ENCODE measurements at places on chromosomes 16 and 17.

DNA sequence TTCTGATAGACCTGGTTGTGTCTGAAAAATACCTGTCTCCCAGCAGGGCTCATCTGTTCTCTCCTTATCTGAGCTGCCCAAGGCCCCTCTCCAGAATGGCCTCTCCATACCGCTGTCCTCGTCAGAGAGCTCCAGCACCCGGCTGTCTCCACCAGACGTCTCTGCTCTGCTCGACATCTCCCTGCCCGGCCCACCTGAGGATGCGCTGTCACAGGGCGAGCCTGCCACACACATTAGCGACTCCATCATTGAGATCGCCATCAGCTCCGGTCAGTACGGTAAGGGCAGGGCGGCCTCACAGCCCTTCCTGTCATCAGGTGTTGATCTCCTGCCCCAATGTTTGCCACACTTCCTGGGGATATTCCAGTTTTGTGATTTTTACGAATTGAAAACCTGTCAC, 10.2 kb upstream of the JPT2 start:
- no peak for DNase-seq

GRCh38 chr16:2854700-2855309, 3.2 kb downstream of the PRSS22 start:
- DNase-seq: no peak

DNA sequence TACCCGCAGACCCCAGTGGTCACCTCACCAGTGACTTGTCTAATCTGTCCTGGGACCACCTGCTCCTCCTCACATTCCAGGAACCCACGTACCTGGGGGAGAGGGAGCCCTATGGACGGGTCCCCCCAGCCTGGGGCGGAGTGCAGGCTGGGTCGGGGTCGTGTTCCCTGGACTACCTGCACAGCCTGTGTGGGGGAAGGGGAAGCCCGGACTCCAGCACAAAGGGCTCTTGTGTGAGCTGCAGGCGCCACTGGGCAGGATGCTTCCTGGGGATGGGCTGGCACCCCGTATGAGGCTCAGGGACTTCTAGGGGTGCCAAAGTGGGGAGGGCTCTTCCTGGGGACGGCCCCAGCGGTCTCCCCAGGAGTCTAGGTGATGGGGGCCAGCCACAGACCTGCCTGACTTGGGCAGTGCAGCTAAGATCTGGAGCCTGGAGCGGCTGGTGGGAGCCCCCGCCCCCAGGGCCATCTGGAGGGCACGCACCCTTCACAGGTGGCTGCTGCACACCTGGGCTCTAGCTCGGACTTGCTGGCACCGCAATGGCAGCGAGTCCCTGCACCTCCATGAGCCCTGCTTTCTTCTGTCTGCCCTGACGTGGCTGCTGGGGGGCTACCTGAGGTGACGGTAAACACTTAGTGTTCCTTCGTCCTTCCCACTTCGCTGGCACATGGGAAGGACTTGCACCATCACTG, 7.5 kb downstream of the VASN start:
- no peak for DNase-seq

- DNase-seq: no peak
Measured at GRCh38 chr16:83300326-83300725, 507.5 kb upstream of the HSBP1 start.

DNA sequence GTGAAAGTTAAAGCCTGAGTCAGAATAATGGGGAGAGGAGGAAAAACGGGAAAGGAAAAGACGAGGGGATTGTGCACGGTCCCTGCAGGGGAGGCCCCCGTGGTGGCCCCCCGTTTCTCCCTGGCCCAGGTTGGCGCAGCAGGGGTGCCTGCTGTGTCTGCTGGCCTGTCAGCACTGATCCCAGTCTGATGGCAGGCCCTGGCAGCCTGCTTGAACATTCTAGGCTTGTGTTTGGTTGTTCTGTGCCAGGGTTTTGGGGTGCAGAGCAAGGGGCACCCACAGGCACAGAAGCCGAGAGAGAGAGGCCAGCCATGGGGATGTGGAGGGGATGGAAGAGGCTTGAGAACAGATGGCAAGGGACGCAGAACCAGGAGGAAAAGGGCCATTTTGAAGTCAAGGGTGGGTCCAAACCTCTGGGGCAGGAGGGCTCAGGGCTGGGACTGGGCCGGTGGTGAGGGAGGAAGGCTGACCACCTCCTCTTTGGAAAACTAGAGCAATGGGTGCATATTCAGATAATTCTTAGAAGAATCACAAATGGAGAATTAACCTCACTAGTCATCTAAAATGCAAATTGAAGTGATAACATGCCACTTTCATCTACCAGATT, 35.9 kb downstream of the TBX4 start:
- DNase-seq: no peak

GRCh38 chr17:63946440-63947363, 14.6 kb upstream of the CD79B start:
- peak; percentile 77 for DNase-seq

DNA sequence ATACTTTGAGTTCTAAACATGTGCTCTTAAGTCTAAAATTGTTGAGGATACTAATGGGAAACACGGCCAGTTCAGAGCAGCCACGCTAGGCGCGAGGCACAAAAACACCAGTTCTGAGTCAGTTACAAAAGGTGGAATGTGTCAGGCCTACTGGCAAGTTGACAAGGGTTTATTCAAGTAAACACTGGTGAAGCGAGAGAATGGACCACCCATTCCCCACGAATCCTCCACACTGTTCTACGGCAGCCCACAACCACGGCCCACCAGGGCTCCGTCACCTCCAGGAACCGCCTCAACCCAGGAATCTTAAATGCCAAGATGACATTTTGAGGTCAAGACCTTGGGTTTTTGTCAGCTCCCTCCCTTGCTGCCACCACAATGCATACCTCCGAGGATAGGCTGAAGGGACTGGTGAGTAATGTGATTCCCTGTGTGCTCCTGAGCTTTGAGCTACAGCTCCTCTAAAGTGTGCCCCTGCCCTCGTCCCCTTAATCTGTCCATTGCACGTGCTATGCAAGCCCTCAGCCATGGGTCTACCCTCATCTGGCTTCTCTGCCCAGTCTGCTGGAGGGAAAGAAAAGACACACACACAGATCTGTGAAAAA, 28.5 kb upstream of the TRAP1 start:
- DNase-seq: peak; percentile 3

GRCh38 chr17:50172130-50172529, 6.3 kb downstream of the SGCA start:
- no peak for DNase-seq

DNA sequence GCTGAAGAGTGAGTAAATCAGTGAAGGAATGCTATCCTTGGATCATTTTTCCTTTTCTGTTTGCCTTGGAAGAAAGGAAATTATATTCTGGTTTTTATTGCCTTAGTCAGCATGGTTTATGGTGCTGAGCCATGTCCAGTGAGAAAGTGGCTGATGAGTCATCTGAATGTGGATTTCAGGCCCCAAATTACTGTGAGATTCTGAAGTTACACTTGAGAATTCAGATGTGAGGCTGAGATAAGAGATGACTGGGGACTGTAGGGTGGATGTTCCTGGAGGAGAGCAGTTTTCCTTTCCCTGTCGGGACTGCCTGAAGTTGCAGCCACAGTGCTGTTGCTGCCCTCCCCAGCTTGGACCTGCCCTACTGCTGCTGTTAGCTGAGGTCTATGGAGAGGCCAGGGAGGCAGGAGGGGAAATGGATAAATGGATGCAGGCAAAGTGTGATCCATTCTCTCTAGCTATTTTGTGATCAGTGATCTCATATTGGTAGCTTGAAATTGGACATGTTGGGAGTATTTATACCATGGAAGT, 4.2 kb upstream of the MAP3K14 start:
- no peak for DNase-seq

- DNase-seq: no peak
Measured at GRCh38 chr17:61388561-61389356, 10.9 kb upstream of the TBX2 start.

DNA sequence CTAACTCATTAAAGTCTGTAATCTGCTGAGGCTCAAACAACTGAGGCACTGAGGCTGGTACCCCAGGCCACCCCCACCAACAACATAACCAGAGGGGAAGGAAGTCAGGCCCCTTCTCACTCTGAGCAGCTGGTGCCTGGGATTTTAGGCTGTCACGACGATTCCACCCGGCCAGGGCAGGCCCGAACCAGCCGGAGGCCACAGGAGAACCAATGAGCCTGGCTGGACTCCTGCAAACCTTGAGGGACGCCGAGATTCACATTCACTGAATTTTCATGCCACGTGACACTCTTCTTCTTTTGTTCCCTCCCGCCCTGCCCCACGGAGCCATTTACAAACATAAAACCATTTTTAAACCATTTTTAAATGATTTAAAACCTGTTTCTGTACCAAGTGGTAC, 48.1 kb downstream of the RPH3AL start:
- no peak for DNase-seq

GRCh38 chr17:6696906-6697305, 16.3 kb downstream of the SLC13A5 start:
- no peak for DNase-seq

DNA sequence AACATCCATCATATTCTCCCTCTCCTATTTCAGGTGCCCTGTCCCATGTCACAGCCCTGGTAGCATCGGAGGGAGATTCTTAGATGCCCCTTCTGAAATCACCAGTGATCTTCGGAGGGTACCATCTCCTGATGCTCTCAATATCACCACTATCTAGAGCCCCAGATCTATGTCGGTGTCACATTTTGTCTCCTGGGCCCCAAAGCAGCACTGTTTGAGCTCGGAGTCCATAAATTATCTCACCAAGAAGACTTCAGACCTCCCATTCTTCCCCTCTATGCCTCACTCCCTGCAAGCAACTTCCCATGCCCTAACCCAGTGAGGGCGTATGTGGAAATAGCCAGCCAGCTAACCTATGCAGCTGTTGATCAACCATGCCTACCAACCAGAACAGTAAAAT, 51.5 kb upstream of the NLK start:
- DNase-seq: no peak

- DNase-seq: no peak
Measured at GRCh38 chr17:75927286-75927922, 13.4 kb downstream of the FBF1 start.

GRCh38 chr17:50304781-50305404, 30.6 kb downstream of the TMEM92 start:
- DNase-seq: peak; percentile 25

DNA sequence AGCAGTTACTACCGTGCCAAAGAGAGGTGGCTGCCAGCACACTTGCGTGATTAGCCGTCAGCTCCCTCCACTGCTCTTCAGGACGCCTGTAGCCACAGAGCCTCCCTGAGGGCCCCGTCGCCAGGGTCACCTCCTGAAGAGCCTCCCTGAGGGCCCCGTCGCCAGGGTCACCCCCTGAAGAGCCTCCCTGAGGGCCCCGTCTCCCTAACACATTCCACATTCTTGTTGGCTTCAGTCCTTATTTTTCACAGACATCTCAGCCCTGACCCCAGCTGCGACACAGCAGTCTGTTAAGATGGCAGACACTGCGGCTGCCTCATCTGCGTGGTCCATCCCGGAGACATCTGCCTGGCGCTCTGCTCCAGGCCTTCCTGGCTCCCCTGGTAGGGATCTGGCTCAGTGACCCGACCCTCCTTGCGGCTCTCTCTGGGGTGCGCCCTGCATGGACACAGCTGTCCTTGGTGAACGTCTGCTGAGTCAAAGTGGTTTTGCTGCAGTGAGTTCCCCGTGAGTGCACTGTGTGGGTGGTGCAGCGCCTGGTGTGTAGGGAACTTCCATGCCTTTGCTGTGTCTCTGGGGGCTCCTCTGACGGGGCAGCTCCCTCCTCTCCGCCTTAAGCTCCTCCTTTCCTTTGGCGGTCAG, 11.4 kb downstream of the ACSF3 start:
- DNase-seq: no peak

DNA sequence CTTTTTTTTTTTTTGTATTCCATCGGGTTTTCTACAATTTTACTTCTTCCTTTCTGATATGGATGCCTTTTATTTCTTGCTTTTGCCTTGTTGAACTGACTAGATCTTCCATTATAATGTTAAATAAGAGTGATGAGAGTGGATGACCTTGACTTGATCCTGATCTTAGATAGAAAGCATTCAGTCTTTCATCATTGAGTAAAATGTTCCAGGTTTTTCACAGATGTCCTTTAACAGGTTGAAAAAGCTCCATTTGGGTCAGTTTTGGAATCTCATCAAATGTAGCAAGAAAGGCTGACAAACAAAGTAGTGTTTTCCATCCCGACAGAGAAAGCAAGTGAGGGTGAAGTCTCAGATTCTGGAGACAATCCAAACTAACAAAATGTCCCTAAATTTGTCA, 27.2 kb upstream of the WIPI1 start:
- no peak for DNase-seq

DNA sequence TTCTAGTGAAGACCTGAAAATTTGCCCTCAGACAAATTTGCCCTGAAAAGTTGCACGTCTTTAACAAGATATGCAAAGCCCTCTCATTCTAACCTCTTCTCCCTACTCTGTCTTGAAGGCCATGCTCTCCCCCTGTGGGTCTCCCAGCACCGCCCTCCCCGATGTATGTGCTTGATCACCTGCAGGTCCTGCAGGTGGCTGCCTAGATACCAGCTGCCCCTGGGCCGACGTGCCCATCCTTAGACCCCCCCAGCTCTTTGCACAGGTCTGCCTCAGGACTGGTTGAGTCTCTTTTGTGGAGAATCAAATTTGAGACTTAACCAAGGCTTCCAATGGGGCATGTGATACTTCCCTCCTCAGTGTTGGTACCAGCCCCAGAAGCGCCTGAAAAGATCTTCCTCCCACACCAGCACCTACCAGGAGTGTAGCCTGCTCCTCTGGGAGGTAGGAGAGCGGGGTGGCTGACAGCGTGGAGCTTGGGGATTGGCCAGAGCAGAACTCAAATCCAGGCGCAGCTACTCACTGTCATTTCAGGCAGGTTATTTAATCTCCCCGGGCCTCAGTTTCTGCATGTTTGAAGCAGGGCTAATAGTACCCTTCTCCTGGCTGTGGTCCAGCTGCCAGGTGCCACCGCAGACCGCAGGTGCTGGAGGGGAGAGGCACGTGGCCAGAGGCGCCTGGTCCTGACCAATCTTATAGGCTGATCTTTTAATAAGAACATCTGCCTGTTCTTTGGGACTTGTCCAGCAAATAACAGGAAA, 4.5 kb upstream of the MRPL38 start:
- no peak for DNase-seq

GRCh38 chr17:12040478-12040877, 19.8 kb downstream of the MAP2K4 start:
- DNase-seq: no peak

DNA sequence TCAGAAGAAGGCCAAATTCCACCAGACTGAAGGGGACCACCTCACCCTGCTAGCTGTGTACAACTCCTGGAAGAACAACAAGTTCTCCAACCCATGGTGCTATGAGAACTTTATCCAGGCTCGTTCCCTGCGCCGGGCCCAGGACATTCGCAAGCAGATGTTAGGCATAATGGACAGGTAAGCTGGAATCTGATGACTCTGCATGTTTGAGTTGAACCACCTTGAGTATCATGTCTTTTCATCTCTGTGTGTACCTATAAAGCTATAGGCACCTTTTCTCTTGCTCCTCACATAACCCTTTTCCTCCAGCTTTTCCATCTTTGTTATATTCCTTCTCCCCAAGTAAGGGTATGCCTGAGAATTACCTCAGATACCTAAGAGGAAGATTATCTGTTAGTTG, 24.8 kb downstream of the ETV4 start:
- DNase-seq: no peak

GRCh38 chr17:75480281-75480680, 23.8 kb downstream of the TMEM94 start:
- no peak for DNase-seq
